ENCODE measurements at places on chromosomes 2 and 18.
A peak's percentile ranks its signal among the peaks of the same experiment; 100 is the strongest.

DNA sequence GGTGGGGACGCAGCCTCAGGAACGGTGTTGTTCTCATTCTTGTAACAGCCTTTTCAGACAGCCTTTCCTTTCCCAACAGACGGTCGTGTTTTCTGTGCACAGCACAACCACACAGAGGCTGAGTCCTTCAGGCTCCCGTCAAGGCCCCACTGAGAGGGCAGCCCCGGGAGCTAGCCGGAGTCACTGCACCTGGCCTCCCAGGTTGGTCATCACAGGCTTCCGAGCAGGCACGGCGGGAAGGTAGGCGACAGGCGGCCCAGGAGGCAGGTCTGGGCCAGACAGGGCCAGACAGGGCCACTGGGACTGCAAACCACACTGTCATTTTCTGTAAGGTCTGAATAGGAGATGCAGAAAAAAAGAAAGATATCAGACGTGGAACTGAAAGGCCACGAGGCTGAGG lies 570.8 kb downstream of the GALR1 start:
- DNase-seq: no peak

DNA sequence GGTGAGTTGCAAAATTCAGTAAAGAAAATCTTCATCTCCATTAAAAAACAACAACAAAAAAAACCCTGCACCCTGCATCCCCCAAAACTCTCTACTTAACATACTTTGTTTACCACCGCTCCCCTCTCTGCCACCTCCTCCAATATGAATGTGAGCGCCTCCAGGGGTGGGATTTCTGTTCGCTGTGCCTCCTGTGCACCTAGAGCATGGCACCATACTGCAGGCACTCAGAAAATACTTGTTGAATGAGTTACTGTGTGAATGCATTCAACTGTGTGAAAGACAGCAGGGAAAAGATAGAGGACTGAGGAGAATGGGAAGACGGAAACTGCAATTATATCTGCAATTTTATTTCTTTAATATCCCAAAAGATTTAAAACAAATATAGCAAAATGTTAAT lies 4.5 kb downstream of the CEBPZ start:
- no peak for DNase-seq

GRCh38 chr2:231926761-231927565 lies 767 bp upstream of the NPPC start:
- peak; percentile 12 for DNase-seq

- DNase-seq: no peak
These were observed 433.0 kb upstream of the REG3G start for GRCh38 chr2:78592491-78592890.

GRCh38 chr18:27483276-27483675 lies 298.2 kb upstream of the CHST9 start:
- no peak for DNase-seq

DNA sequence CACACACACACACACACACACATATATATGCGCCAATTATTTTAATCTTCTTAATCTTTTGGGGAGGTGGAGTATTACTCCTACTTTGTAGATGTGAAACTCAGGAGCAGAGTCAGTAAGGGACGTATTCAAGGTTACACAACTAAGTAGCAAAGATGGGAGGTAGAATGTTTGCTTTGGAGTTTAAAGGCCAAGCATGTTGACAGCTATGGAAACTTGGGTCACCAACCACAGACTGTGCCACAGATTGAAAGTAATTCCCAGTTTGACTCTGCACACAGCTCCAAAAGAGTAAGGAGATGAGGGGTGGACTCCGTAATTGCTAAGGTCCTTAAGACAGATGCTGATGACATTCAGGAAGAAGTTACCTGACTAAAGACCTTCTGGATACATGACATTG lies 124.8 kb upstream of the ITGB6 start:
- DNase-seq: no peak

GRCh38 chr2:133062931-133063665 lies 393.1 kb upstream of the LYPD1 start:
- DNase-seq: no peak

- DNase-seq: no peak
These were observed 75.4 kb upstream of the MAP2 start for GRCh38 chr2:209348433-209348832.

- no peak for DNase-seq
These were observed 45.6 kb downstream of the MTCL1 start for GRCh38 chr18:8750954-8751415.

GRCh38 chr2:138432971-138433370 lies 68.6 kb upstream of the SPOPL start:
- DNase-seq: no peak

- no peak for DNase-seq
These were observed 941 bp downstream of the ZAP70 start for GRCh38 chr2:97714084-97714949.

DNA sequence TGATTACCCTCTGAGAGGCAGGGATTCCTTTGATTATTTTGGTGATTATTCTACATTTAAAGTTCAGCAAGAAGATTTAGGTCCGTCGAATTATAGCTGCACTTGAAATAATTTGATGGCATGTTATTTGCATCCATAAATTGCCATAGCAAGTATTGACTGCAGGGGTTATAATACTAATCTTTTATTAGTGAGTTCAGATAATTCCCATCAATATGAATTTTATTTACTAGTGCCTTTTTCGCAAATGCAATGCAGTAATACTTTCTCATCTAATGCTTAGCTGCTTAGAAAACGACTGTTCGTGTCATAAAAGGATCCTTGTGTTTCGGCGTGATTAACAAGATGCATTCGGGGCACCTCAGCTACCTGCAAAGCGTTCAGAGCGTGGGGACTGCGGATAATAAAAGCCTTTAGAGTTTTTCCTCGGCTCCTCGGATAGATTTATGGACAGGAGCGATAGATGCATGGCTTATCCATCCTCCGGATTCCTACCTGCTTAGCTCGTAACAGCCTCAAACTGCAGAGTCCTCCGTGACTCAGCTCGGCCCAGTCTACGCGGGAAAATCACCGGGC lies 2.5 kb upstream of the GBX2 start:
- no peak for DNase-seq

GRCh38 chr2:16943279-16943958 lies 277.8 kb upstream of the CYRIA start:
- DNase-seq: no peak

DNA sequence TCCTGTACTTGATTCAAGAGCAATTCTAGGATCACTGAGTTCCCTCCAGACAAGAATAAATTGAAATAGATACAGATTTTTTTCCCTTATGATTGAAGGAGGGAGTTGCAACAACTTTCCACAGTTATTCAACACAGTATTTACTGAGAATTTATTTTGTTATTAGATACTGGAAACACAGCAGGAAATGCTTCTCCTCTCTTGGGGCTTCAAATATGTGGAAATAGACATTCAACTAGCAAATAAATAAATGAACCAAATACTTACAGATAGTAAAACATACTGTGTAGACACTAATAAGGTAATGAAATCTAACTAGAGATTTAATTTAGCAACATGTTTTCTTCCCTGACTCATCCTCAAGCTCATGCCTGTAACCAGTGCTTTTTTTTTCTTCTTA lies 169.2 kb downstream of the LNPK start:
- no peak for DNase-seq

DNA sequence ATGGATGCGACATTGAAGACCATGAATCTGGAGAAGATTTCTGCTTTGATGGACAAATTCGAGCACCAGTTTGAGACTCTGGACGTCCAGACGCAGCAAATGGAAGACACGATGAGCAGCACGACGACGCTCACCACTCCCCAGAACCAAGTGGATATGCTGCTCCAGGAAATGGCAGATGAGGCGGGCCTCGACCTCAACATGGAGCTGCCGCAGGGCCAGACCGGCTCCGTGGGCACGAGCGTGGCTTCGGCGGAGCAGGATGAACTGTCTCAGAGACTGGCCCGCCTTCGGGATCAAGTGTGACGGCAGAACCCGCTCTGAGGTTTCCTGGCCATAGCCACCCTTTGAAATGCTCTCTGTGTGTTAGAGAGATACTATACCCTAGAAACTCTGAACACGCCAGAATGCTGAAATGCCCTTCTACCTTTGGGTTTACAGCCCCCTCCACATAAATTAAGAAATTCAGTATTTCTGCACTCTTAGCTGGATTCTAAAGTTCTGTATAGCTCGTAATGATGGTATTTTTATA lies 659 bp downstream of the CHMP1B start:
- DNase-seq: no peak

GRCh38 chr18:49075681-49076080 lies 124.9 kb upstream of the SMAD7 start:
- no peak for DNase-seq

DNA sequence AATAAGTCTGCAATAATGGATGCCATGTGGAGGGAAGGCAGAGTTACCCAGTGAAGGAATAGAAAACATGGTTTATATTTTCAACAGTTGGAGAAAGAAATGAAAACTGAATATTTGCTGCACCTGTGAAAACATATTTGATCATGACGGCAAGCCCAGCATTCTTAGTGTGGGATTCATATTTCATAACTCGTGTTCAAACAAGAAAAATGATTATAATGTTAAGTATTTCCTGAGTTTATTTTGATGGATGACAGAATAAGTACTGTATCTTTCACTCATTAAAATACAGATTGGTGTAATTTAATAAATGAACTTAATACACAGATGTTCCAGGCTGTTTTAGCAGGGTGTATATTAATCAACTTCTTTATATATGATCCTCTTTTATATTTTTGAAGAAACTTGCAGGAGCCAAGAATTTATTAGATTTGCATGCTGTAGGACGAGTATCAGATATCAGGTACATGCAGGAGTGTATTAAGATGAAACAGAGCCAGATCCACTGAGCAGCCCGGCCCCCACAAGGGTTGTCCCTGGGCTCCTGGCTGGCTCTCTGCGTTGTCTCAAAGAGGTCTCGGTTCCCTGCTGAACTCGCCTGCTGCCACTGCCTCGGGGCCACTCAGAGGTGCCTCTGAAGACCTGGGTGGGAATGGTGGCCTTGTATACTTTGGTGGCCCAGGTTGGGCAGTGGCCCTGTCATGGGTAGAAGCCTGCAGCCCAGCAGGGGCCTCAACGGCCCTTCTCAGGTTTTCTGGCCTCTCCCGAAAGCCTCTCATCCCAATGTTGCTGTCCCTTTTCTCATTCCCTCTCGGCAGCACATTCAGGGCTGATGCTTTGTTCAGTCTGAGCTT lies 95.0 kb upstream of the LDAH start:
- DNase-seq: no peak

DNA sequence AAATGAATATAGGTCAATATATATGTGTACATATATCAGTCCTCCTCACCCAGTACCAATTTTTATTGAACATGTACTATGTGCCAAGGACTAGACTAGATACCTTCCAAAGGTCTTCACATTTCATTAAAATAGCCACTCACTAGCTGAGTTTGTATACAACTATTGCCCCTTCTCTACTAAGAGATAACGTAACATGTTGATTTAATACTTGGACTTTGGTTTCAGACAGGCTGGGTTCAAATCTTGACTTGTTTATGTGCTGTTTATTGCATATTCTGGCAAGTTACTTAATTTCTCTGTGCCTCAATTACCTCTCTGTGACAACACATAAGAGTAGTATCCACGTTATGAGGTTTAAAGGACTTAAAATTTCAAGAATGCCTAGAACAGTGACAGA lies 184.5 kb downstream of the MTX2 start:
- no peak for DNase-seq

- no peak for DNase-seq
These were observed 1.3 kb upstream of the GREB1 start for GRCh38 chr2:11532416-11533055.

GRCh38 chr2:60679036-60679780 lies 76.9 kb upstream of the PAPOLG start:
- DNase-seq: no peak

GRCh38 chr2:21033237-21034155 lies 10.4 kb downstream of the APOB start:
- DNase-seq: no peak

- DNase-seq: no peak
These were observed 581 bp downstream of the CAPN14 start for GRCh38 chr2:31216734-31217133.

DNA sequence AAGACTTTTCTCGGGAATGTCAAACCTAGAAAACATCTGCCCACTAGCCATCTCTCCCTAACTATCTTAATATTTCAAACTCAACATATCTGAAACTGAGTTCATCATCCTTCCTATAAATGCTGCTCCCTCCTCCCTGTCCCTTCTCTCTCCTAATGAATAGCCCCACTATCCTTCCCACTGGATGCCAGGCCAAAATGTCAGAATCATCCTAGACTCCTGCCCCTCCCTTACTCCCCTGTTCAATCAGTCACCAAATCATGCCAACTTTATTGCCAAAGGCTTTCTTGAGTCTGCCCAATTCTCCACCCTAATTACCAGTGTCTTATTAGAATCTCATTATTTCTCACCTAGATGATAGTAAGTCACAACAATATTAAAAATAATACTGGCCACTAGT lies 8.5 kb downstream of the EVA1A start:
- no peak for DNase-seq

- DNase-seq: no peak
These were observed 4.2 kb upstream of the PROC start for GRCh38 chr2:127413782-127414637.

GRCh38 chr2:237154082-237154638 lies 68.5 kb downstream of the COPS8 start:
- peak; percentile 22 for DNase-seq

DNA sequence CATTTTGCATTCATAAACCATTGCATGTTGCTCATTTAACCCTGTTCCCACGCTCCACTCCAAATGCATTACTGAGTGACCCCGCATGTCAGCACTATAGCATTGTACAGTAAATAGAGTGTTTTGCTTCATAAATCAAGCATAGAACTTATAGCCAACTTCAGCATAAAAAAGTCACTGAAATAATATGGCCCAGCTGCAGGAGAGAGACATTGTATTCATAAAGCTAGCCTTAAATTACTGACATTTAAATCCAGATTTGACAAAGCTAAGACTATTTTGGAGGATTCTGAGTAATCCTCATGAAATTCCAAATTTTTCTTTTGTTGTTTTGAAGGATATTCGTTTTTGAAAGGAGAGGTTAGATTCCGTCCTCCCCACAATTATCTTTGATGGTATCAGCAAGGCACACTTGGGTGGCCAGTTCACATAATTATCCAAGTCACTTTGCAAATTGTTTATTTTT lies 320.9 kb upstream of the TCF4 start:
- DNase-seq: no peak

- DNase-seq: no peak
These were observed 942.2 kb downstream of the CNTNAP5 start for GRCh38 chr2:124967325-124967724.

DNA sequence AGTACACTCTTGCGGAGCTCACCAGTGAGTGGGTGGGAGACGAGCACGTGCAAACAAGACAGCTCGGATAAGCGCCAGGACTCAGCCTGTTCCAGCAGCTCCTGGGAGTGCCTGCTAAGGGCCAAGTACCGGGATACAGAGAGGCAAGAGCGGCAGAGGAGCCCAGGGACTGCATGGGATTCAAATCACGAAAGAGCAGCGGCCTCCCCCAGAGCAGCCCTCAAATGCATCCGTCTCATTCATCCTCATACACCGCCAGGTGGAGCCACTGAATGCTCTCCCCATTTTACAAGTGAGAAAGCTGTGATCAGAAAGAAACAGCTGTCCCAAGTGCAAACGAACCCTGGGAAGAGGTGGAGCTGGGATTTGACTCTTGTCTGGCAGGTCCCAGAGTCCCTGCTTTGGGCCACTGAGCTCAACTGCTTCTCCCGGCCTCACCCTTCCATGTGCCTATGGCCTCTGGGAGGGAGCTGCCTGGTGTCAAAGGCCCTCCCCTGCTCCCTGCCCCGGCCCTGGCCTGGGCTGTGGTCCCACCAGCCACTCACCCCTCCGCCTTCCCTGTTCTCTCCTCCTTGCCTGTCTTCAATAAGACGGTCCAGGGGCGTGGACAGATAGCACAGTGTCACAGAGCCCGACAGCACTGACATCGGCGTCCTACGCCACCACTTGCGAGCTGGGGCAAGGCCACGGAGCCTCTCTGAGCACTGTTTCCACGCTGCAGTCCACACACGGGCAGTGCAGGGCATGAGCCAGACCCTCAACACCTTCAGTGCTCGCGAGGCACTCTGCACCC lies 72.8 kb upstream of the TAF1B start:
- peak; percentile 34 for DNase-seq
